ENCODE measurements at places on chromosomes 16 and 17. TPM values are rescaled to one million over a fixed set of nuclear protein-coding genes. Genes with fewer than 3 reads are reported as not detected.
A peak's percentile ranks its signal among the peaks of the same experiment; 100 is the strongest.

- no peak for DNase-seq
These were observed 29.9 kb downstream of the BAIAP2 start for GRCh38 chr17:81064678-81065475.

DNA sequence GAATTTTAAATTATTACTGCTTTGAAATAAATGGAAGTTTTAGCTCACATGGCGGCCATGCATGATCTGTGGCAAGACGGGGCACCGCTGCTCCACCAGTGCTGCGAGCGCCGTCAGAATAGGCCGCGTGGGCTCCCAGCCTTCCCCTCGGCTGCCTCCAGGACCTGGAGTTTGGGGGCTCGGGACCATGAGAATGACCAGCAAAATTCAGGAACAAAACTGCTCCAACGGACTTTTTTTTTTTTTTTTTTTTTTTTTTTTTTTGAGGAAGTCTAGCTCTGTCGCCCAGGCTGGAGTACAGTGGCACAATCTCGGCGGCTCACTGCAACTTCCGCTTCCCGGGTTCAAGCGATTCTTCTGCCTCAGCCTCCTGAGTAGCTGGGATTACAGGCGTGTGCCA, 38.3 kb upstream of the AKAP1 start:
- DNase-seq = no peak

The CSH2 gene
- not detected for total RNA-seq

GRCh38 chr17:16929035-16929680, 42.8 kb downstream of the TNFRSF13B start:
- DNase-seq = no peak

- DNase-seq = peak; percentile 28
These were observed 71.6 kb downstream of the GPR139 start for GRCh38 chr16:20001856-20002707.

GRCh38 chr17:3639981-3640596, 3.5 kb downstream of the CTNS start:
- no peak for DNase-seq

DNA sequence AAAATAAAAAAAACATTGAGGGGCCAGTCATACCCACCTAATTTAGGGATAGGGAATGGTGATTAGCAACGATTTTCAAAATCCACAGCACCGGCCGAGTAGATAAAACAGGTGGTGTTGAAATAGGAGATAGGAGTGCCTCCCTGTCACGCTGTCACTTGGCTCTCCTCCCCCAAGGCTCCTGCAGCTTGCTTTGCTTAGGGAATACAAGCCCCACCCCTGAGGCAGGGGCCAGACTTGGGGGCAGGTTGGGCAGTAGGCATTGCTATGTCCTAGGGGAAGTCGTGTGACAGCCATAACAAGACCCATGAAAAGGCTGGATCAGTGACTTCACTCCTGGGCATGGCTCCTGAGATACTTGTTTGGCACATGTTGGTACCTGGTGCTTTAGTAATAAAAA, 25.8 kb downstream of the POLR2A start:
- DNase-seq = no peak

GRCh38 chr17:55926276-55926990, 175.6 kb downstream of the PCTP start:
- no peak for DNase-seq

DNA sequence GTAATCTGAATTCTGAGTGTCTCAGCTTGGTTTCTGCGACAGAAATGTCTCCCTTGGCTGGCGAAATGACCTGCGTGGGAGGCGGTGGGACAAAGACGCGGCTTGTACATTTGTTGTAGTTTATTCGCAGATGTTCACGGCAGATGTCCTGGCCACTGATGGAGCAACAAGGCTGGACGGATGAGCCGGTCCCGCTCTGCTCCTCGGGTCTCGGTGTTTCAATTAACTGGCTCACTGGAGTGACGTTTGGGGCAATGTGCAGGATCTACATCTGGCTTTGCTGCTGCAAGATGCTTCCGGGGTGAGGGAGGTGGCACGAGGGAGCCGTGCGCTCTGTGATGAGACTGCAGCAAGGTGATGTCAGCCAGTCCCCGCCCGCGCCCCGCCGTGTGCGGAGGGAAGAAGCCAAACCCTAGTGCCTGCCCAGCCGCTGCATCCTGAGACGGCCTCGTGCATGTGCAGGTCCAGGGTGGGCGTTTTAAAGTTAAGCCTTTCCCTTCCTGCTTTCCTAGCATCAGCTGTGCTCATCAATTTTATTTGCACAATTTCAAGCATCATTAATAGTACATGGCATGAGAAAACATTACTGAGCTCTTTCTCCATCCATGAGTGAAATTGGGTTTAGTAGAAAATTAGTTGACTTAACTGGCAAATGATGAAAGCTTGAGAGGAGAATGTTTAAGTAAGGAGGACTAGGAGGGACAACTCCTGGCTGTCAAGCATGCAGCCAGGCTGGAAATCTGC, 44.4 kb downstream of the MGAT5B start:
- no peak for DNase-seq

The GPRC5C gene
- 235 TPM for total RNA-seq

The WSCD1 gene
- total RNA-seq = 35.1 TPM

- peak; percentile 37 for DNase-seq
These were observed 5.1 kb downstream of the PITPNA start for GRCh38 chr17:1557355-1558095.

The HS3ST2 gene
- total RNA-seq = 4.5 TPM

Measured in transverse colon (tissue), 4 donors.